HFF-Myc (cell line): ENCODE measurements at places on chromosomes 7 and 10.
A peak's percentile ranks its signal among the peaks of the same experiment; 100 is the strongest.

DNA sequence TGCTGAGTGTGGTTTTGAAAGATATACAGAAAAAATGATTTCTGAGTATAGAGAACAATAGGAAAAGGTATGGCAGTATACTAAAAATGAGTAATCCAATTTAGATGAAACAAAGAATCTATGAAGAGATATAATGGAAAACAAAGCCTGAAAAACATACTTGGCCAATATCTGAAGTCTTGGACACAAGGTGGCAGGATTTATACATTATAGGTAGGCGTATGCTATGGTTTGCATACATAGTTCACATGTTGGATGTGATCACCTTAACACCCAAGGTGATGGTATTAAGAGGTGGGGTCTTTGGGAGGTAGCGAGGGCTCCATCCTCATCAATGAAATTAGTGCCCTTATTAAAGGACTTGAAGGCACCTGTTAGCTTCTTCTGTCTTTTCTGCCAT is 34.5 kb upstream of the BPGM start:
- DNase-seq: no peak

DNA sequence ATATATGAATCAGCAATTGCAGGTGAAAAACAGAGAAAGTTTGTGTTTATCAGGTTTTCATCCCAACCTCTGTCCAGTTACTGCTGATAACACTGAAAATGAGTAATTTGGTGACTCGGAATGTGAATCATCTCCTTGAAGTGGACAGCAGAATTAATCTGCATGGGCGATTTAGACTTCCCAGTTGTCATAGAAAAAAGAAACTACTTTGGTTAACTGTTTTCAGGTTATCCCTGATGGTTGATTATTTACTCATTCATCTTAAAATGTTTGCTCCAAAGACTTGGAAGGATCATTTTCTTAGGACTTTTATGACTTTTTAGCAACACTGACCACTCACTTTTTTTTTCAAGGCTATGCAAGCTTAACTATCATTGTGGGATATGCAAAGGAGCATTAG is 504.1 kb upstream of the ANKRD30A start:
- DNase-seq: no peak

GRCh38 chr10:1233031-1233430 is 176.8 kb downstream of the WDR37 start:
- no peak for DNase-seq

DNA sequence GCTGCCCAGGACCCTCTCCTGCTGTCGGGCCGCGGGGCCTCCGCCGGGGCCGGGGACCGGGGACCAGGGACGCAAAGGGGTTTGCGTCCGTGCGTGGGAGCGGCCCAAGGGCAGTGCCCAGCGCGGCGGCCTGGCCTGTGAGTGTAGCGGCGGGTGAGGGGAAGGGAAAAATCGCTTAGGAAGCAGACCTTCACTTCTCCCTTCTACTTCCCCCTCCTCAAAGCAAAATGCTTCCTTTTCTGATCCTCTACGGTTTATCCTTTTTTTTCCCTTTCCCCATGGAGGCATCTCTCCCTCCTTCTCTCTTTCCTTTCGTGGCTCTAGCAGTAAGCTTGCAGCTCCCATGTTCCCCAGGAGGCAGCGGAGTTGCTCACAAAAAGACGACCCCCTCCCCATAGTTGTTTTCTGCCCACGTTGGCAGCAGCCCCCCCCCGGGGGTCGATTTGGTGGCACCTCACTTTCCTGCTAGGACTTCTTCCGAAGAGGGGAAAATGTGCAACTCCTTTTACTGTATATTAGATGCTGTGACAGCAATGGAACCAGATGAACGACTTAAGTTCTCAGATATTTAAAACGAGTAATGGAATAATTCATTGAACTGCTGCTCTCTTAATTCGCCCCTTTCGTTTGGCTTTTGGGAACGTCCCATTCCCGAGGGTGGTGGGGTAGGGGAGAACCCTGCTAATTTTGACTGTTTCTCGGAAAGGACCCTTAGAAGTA is 724 bp downstream of the CAPZA2 start:
- DNase-seq: no peak

DNA sequence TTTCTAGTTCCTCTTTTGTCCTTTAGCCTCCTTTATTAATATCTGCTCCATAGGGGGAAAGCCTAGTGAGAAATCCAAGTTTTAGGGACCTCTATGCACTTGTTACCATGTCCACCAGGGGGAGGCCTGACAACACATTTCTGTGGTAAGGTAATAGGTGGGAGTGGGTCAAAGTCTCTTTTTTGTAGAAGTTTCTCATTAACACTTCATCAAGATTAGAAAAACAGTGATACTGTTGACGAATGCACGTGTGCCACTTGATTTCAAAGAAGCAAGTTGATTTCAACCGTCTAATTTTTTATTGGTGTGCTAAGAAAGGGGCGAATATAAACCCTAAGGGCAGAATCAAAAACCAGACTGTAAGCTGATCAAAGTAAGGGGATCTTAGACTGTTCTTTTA is 30.6 kb downstream of the CISD1 start:
- DNase-seq: no peak

DNA sequence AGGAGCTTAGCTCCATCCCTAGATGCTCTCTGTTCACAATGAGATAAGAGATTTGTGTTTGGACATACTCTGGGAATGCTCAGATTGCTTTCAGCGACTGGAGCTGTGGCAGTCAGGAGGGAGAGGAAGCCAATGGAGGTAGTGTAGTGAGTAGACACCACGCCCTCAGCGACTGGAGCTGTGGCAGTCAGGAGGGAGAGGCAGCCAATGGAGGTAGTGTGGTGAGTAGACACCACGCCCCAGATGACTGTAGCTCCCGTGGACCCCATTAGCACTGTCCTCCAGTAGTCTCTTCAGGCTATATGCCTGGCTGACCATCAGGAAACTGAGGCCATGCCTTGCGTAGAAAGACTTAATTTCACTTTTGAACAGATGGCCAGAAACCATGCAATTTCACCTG is 1033.8 kb downstream of the NRG3 start:
- no peak for DNase-seq

GRCh38 chr10:63699785-63700613 is 178.8 kb downstream of the REEP3 start:
- peak; percentile 59 for DNase-seq

DNA sequence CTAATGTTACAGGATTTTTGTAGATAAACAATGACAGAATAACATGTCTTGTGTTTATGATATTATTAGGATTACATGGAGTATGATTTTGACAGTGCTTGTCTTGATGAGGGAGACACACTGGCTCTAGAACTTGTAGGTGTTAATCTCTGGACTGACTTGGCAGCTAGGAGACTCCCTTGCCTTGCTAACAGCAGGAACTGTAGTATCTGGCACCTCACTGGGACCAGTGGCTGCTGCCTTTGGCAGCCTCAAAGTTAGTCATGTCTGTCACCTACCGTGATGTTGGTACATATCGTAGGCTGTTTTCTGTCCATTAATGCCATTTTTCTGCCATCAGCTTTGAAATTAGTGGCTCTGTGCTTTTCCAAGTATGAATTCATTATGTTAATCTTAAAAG is 261.5 kb downstream of the CDK14 start:
- no peak for DNase-seq

DNA sequence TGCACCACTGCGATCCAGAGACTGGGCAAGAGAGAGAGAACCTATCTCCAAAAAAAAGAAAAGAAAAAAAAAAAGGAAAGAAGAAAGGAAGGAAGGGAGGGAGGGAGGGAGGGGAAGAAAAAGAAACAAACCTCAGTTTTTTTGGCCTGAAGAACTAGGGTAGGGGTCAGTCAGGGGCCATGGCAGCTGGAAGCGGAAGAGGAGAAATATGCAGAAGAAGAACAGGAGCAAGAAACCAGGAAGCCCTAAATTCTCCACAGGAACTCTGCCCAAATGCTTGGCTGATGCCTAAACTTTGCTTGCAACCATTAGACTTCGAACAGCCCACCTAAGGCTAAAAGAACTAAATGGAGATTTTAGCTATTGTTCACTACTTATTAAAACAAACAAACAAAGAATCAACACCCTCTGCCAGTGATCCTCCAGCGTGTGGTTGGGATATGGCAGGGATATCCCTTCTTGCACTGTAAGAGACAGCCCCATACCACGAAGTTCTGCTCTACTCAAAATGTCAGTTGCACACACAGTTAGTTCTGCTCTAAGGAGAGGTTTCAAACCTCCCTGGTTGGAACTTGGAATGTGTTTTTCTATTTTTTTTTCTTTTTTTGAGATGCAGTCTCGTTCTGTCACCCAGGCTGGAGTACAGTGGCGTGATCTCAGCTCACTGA is 139.5 kb downstream of the FAM107B start:
- DNase-seq: no peak

- DNase-seq: no peak
Measured at GRCh38 chr10:11318826-11319598, 292.4 kb downstream of the USP6NL start.

DNA sequence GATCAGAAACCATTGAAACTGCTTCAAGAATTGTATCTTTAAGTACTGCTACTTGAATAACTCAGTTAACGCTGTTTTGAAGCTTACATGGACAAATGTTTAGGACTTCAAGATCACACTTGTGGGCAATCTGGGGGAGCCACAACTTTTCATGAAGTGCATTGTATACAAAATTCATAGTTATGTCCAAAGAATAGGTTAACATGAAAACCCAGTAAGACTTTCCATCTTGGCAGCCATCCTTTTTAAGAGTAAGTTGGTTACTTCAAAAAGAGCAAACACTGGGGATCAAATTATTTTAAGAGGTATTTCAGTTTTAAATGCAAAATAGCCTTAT is 14.7 kb downstream of the HNRNPA2B1 start:
- no peak for DNase-seq

DNA sequence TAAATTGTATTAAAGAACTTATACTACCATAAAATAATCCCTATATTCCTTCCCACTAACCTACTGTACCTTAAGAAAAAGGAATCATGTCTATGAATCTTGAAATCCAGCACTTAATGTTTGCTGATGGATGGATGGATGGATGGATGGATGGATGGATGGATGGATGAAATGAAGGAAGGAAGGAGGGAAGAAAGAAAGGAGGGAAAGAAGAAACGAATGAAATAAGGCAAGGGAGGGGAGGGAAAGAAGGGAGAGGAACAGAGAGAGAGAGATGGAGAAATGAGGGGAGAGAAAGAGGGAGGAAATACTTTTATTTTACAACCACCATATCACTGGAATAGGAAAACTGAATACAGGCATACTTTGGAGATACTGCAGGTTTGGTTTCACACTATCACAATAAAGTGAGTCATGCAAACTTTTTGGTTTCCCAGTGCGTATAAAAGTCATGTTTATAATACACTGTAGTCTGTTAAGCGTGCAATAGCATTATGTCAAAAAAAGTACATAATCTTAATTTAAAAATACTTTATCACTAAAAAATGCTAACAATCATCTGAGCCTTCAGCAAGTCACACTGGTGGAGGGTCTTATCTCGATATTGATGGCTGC is 219.8 kb downstream of the CHCHD3 start:
- DNase-seq: no peak

- DNase-seq: no peak
Measured at GRCh38 chr7:72042855-72043254, 369.3 kb downstream of the CALN1 start.

DNA sequence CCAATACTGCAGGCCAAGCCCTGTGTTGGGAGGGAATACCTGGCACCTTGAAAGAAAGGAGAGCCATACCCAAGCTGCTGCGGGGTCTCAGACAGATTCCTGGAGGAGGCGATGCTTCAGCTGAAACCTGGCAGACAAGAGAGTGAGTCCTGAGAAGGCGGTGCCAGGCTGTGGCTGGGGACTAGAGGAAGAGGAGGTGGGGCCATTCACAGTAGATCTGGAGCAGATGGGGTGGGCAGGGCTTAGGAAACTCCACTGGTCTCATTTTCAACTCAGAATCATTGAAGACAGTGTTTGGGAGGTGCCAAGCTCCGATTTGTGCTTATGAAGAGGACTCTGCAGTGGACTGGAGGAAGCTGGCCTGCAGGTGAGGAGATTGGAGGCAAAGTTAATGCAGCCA is 236.3 kb upstream of the MKI67 start:
- no peak for DNase-seq

- DNase-seq: no peak
Measured at GRCh38 chr10:491667-492424, 197.6 kb downstream of the DIP2C start.

DNA sequence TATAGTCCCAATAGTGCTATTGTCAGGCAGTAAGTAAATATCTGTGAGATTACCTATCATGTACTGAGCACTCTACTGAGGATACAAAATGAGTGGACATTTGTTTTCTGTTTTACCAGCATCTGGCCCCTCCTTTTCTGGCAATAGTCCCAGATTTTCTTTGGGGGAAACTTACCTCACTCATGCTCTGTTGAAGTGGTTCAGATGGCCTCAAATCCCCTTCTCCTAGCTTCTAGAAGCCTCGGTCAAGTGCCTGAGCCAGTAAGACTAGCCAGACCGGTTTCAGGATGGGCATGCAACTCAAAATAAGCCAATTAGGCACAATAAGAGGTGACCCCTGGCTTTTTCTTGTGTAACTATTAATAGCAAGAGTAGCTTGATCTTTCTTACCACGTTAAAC is 19.7 kb downstream of the TRDMT1 start:
- DNase-seq: no peak

DNA sequence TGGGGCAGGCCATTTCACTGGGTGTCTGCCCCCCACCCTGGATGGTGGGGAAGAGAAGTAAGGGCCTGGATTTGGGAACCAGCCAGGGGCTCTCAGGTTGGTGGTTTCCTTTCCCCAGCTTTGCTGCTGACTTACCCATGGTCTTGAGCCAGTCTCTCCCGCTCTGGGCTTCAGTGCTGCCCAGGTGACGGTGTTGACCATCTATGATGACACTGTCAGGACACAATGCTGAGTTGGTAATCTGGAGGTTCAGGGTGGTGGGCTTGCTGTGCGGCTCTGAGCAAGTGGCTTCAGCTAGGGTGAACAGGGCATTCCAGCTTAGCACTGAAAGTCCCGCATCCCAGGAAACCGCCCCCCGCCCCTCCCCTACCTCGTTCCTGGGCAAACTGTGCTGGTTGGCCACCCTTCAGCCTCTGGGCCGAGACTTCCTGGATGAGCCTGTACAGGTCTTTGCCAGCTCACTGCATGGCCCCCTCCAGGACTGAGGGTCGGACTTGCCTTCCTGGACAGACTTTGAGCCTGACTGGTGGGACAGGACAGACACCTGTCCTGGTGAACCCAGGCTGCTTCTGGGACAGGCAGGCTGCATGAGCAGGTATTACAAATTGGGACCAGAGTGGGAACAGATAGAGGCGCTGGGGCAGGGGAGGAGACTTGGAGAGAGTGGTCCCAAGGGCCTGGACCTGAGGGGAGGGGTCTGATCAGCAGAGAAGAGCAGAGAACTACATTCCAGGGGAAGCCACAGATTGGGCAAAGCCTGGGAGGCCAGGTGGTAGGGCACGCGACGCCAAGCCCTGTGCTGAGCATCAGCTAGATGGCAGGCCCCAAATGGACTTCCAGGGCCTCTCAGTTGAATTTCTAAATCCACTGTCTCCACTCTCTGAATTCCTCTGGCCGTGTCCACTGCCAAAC is 19.9 kb upstream of the ZMIZ1 start:
- DNase-seq: no peak

DNA sequence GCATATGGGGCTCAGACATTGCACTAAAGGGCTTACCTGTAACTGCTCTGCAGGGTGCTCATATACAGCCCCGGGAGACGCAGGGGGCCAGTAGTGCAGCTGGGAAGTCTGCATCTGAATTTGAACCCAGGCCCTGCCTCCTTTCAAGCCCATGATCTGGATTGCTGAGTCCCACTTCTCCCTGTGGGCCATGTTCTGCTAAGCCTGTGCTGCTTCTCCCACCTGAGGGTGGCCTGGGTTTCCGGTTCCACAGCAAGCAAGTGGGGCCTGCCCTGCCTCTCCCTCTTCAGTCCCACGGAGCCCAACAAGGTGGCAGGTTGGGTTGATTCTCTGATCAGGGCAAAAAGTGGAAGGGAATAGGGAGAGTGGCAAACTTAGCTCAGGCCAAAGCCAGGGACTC is 56.6 kb upstream of the GDF10 start:
- no peak for DNase-seq

GRCh38 chr10:43137717-43138020 is 576 bp upstream of the CSGALNACT2 start:
- no peak for DNase-seq
